Glomerular endothelial cell (primary cell): ENCODE measurements at places on chromosomes 3 and 15. TPM values are rescaled to one million over a fixed set of nuclear protein-coding genes. Genes with fewer than 3 reads are reported as not detected.

CLDN18 gene
- total RNA-seq: not detected in 2 replicates

WDR93 gene
- not detected in 2 replicates for total RNA-seq

SYNM gene
- total RNA-seq: 8.3 and 8.7 TPM in 2 replicates

TNIK gene
- total RNA-seq: 21.4 and 28.5 TPM in 2 replicates

LMOD3 gene
- total RNA-seq: not detected in 2 replicates

PLSCR5 gene
- total RNA-seq: not detected in 2 replicates

THRB gene
- total RNA-seq: 0.06 and 1.6 TPM in 2 replicates

SHC4 gene
- 1.1 and 2.8 TPM in 2 replicates for total RNA-seq

DZIP3 gene
- 5.8 TPM in 2 replicates for total RNA-seq

HACD3 gene
- 70.9 and 75.6 TPM in 2 replicates for total RNA-seq

C3orf20 gene
- total RNA-seq: not detected in 2 replicates

ACAN gene
- 0.19 and 2.2 TPM in 2 replicates for total RNA-seq

ZNF620 gene
- 2.7 and 4.0 TPM in 2 replicates for total RNA-seq
